ENCODE measurements at places on chromosomes 1 and 21. TPM values are rescaled to one million over a fixed set of nuclear protein-coding genes. Genes with fewer than 3 reads are reported as not detected.

DNA sequence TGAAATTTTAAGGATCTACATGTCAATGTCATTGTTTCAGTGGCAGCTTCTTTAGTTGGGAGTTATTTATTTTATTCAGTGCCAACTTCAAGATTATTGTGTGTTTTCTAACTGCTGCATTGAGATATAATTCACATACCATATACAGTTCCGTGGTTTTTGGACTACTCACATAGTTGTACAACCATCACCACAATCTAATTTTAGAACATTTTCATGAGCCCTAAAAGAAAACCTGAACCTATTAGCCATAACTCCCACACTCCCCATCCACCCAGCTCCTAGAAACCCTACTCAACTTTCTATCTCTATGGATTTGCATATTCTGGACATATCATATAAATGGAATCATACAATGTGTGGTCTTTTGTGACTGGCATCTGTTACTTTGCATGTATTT is 220.0 kb downstream of the LRRC40 start:
- no peak overlapping the region for H3K4me3 ChIP-seq
- no peak for DNase-seq
- H3K27me3 ChIP-seq: peaks cover 2% of the 10 kb centered on the region
- no peaks in the 10 kb centered on the region for H3K36me3 ChIP-seq
- no peaks in the 10 kb centered on the region for H3K4me1 ChIP-seq

DNA sequence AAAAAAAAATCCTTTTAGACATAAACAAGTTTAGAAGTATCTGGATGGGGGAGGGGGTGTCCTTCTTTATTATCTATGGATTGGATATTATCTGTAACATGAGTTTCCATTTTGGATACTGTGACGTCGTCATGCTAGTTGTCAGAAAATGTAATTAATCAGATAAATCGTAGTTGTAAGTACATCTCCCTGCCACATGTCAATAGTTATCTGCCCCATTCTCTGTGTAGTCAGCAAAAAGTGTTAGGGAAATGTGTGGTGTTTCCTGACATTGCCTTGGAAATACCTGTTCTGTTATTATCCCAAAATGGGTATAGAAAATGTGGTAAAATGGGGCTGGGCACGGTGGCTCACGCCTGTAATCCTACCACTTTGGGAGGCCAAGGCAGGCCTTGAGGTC is 24.6 kb upstream of the SDE2 start:
- H3K36me3 ChIP-seq: no peaks in the 10 kb centered on the region
- no peaks in the 10 kb centered on the region for H3K4me1 ChIP-seq
- no peak for DNase-seq
- H3K27me3 ChIP-seq: no peaks in the 10 kb centered on the region
- no peak overlapping the region for H3K27ac ChIP-seq
- H3K4me3 ChIP-seq: no peak overlapping the region

TMPRSS3 gene
- 0.71 TPM for total RNA-seq

DNA sequence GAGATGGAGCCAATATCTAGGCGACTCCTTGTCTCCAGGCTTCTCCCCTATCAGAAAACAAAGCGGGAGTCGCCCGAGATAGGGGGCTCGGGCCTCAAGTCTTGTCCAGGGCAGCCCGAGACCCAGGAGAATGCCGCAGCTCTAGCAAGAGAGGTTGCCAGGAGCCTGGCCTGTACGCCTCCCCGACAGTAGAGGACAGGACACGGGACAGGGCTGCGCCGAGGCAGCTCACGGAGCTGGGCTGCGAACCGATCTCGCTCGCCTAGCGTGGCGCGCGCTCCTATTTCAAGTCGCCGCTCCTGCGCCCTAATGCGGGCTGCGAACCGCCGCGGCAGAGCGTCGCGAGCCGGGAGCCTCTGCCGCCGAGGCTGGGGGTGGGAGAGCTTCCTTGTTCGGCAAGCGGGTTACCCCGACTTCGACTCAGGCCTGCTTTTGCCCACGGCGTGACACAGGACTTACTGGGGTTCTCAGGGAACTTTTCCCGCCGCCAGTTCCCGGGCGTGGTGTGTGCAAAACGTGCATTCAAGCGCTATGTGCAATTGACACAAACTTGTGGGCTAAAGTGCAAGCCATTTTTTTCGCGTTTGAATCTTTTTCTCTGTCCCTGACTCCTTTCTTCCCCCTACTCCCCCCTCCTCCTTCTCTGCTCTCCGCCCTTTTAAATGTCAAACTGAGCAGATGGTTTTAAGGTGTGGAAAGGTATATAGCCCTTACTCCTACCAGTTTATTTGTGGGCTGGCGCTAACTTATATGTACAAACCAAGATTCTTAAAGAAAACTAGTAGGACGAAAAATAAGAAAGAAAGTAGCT is 2.4 kb upstream of the PROX1 start:
- peaks cover 28% of the 10 kb centered on the region for H3K27me3 ChIP-seq
- no peaks in the 10 kb centered on the region for H3K36me3 ChIP-seq
- H3K27ac ChIP-seq: peak overlapping the region; percentile 41
- H3K4me3 ChIP-seq: peak overlapping the region; percentile 86

- DNase-seq: no peak
- no peak overlapping the region for H3K27ac ChIP-seq
- no peaks in the 10 kb centered on the region for H3K4me1 ChIP-seq
- H3K27me3 ChIP-seq: peaks cover 1% of the 10 kb centered on the region
- no peak overlapping the region for H3K4me3 ChIP-seq
Observed at GRCh38 chr1:109357616-109358015, 40.1 kb downstream of the SORT1 start.

- H3K27ac ChIP-seq: no peak overlapping the region
- no peak overlapping the region for H3K4me3 ChIP-seq
- no peaks in the 10 kb centered on the region for H3K36me3 ChIP-seq
- peaks cover 10% of the 10 kb centered on the region for H3K4me1 ChIP-seq
Observed at GRCh38 chr1:43834280-43835081, 99.1 kb upstream of the ARTN start.

MAGOH gene
- total RNA-seq: 27.3 TPM

DNA sequence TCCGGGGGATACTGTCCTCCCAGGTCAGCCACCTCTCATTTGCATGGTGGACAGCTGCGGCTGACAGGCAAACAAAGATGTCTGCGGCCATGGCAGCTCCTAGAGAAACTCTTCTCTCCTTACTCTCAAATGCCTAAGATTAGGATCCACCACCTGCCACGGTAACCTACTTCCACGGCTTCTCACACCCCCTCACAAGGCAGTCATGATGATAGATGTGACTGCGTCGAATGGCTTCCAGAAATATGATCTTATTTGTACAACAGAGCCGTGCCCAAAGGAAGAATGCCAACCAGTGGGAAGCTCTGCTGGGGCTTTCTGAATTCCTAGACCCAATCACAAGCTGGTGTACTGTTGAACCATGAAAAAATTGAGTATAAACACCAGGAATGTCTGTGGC is 73.4 kb downstream of the BACE2 start:
- no peak for DNase-seq
- no peak overlapping the region for H3K27ac ChIP-seq
- no peaks in the 10 kb centered on the region for H3K36me3 ChIP-seq
- H3K27me3 ChIP-seq: peaks cover 3% of the 10 kb centered on the region

DNA sequence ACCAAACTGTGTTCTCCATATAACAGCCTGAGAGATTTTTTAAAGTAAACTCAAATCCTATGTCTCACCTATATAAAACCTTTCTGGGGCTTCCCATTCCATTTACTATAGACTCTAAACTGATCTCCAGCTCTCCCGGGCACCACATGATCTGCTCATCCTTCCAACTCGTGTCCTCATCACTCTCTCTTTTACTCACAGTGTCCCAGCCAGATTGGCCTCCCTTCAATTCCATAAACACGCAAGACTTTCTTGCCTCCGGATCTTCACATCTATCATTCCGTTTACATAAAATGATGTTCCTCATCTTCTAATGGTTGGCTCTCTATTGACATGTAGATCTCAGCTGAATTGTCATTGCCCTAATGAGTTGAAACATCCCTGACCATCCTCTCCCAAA is 59.4 kb downstream of the ZNF697 start:
- no peaks in the 10 kb centered on the region for H3K27me3 ChIP-seq
- H3K36me3 ChIP-seq: no peaks in the 10 kb centered on the region

- H3K4me1 ChIP-seq: no peaks in the 10 kb centered on the region
- H3K36me3 ChIP-seq: no peaks in the 10 kb centered on the region
- H3K27ac ChIP-seq: no peak overlapping the region
- no peak for DNase-seq
Observed at GRCh38 chr1:182261655-182262054, 129.9 kb downstream of the GLUL start.

GRCh38 chr1:202268032-202268431 is 73.7 kb downstream of the UBE2T start:
- no peak for DNase-seq
- no peak overlapping the region for H3K27ac ChIP-seq
- peaks cover 5% of the 10 kb centered on the region for H3K4me1 ChIP-seq

PADI2 gene
- 0.74 TPM for total RNA-seq

- no peaks in the 10 kb centered on the region for H3K27me3 ChIP-seq
- H3K4me3 ChIP-seq: no peak overlapping the region
- H3K4me1 ChIP-seq: peaks cover 14% of the 10 kb centered on the region
- H3K36me3 ChIP-seq: no peaks in the 10 kb centered on the region
Observed at GRCh38 chr1:245807306-245807705, 652.5 kb downstream of the KIF26B start.

GRCh38 chr1:203475012-203475981 is at the start of gene PRELP:
Gene PRELP, plus strand, starts transcription at chr1:203475806. Its CDS starts 7,379 bp downstream, at chr1:203483185.
- H3K4me1 ChIP-seq: peaks cover 6% of the 10 kb centered on the region
- no peak within 1 kb of the TSS for H3K4me3 ChIP-seq
- no peak within 1 kb of the TSS for H3K27ac ChIP-seq
- no peaks in the 10 kb centered on the region for H3K36me3 ChIP-seq
- peaks cover 5% of the 10 kb centered on the region for H3K27me3 ChIP-seq

PYGO2 gene
- total RNA-seq: 32.7 TPM

- DNase-seq: no peak
- no peak overlapping the region for H3K27ac ChIP-seq
- no peak overlapping the region for H3K4me3 ChIP-seq
- no peaks in the 10 kb centered on the region for H3K4me1 ChIP-seq
- H3K27me3 ChIP-seq: no peaks in the 10 kb centered on the region
Observed at GRCh38 chr1:172656576-172656975, 2.3 kb upstream of the FASLG start.

SEC22B gene
- total RNA-seq: 28.4 TPM

SMCP gene
- total RNA-seq: not detected

WNT2B gene
- total RNA-seq: 4.0 TPM

SLC6A9 gene
- 8.9 TPM for total RNA-seq

OPRD1 gene
- total RNA-seq: 1.2 TPM

DNA sequence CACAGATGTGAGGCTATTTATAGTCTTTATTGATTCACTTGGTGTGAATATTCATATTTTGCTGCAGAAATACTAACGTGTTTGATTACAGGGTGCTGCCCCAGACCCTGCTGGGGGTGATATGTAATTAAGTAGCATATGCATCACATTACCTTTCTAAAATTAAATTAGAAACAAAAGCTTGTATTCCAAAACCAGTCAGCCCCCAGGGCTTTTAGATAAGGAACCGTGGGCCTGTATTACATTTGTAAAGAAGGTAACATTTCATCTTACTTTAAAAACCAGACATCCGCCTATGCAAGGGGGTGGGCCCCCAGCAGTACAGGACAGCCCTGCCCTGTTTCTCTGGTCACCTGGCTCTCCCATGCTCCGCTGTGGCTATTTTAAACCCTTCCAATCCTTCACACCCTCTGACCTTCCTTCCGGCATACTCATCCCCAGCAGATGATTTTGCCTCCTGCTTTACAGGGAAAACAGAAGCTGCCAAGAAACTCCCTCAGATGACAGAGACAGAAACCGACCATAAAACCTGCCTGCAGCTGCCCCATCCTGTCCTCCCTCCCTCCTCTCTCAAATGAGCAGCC is 22.0 kb upstream of the KCNC4 start:
- peaks cover 6% of the 10 kb centered on the region for H3K27me3 ChIP-seq
- H3K36me3 ChIP-seq: no peaks in the 10 kb centered on the region
- H3K4me3 ChIP-seq: peak overlapping the region; percentile 67
- peaks cover 40% of the 10 kb centered on the region for H3K4me1 ChIP-seq

ADORA1 gene
- 1.2 TPM for total RNA-seq

DNA sequence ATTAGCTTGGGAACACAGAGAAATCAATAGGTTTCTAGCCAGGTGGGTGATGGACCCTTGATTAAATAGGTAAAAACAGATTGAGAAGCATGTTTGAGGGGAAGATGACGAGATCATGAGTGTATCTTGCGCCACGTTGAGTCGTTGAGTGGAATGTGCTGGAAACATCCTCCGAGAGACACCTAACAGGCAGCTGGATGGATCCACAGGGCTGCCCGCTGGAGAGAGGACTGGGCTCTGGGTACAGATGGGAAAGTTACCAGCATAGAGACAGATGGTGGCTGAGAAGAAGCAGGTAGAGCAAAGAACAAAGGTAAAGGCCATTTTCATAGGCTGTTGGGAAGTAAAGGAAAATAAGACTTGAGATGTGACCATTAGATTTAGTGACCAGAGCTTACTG is 15.6 kb downstream of the BATF3 start:
- DNase-seq: no peak
- no peak overlapping the region for H3K4me3 ChIP-seq
- H3K27ac ChIP-seq: no peak overlapping the region
- H3K36me3 ChIP-seq: no peaks in the 10 kb centered on the region
- no peaks in the 10 kb centered on the region for H3K4me1 ChIP-seq
- peaks cover 7% of the 10 kb centered on the region for H3K27me3 ChIP-seq

- H3K27ac ChIP-seq: no peak overlapping the region
- H3K27me3 ChIP-seq: no peaks in the 10 kb centered on the region
- no peaks in the 10 kb centered on the region for H3K36me3 ChIP-seq
- H3K4me1 ChIP-seq: no peaks in the 10 kb centered on the region
Observed at GRCh38 chr1:216793973-216794372, 70.7 kb upstream of the ESRRG start.

GRCh38 chr21:31132574-31133242 is 94.4 kb upstream of the KRTAP19-8 start:
- no peaks in the 10 kb centered on the region for H3K36me3 ChIP-seq
- no peak for DNase-seq
- no peak overlapping the region for H3K27ac ChIP-seq
- no peaks in the 10 kb centered on the region for H3K27me3 ChIP-seq
- H3K4me3 ChIP-seq: no peak overlapping the region

DNA sequence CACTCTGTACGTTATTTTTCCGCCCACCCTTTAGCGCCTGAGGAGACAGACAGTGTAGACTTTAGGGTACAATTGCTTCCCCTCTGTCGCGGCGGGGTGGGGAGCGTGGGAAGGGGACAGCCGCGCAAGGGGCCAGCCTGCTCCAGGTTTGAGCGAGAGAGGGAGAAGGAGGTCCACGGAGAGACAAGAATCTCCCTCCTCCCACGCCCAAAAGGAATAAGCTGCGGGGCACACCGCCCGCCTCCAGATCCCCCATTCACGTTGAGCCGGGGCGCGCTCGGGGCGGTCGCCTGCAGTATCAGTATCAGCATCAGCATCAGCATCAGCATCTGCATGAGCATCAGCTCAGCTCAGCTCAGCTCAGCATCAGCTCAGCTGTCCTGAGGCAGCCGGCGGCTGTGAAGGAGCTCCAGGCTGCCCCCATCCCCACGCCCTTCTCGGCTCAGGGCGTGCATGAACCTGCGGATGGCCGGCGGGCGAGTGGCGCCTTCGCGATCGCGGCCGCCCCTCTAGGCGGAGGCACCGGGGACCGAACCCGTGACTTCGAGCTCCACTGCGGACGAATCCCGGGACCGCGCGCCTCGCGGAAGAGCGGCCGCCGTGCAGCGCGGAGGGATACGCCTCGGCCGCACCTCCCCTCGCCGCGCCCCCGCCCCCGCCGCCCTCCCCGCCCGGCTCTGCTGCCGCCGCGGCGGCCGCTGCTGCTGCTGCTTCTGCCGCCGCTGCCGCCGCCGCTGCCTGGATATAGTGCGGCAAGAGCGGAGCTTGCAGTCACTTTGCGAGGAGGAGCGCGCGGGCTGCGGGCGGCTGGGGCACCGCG is at the start of gene NCAM2:
Gene NCAM2 (plus strand): TSS at position 774 of the 820 bp plus-strand sequence.
- peak within 1 kb of the TSS; percentile 62 for H3K27ac ChIP-seq
- no peaks in the 10 kb centered on the region for H3K4me1 ChIP-seq
- no peaks in the 10 kb centered on the region for H3K36me3 ChIP-seq
- peak within 1 kb of the TSS; percentile 89 for H3K4me3 ChIP-seq
